Chondrocyte (in vitro differentiated cells): ENCODE measurements at places on chromosomes 11 and 22. TPM values are rescaled to one million over a fixed set of nuclear protein-coding genes. Genes with fewer than 3 reads are reported as not detected.

DNA sequence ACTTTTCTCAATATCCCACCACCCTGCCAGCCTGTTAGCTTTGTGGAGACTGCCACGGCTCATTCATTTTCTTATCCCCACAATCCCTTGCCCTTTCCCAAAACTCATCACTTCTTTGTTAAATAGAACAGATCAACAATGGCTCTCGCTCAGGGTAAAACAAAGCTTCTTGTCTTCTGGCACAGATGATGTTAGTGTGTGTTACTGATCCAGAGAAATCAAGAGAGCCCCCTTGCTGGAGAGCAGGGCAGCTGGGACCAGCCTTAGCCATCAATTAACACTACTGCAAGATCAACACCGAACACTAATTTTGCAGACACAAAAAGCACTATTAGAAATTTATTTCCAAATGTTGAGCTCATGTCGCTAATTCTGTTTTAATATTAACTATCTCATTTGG lies 420.9 kb downstream of the TENM4 start:
- DNase-seq = no peak

DNA sequence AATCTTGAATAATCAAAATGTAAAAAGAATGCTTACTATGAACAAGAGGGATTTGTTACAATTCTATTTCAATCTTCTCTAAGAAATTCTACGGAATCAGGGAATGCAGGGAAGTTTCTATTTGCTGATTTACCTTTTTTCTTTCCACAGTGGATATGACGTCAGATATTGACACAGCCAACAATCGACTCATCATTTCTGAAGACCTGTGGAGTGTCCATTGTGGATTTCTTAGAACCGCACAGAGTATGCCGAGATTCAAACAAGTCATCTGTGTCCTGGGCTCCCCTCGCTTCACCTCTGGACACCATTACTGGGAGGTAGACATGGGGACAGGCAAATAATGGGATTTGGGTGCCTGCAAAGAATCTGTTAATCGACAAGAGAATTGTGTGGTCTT lies 4.1 kb upstream of the RFPL1 start:
- no peak for DNase-seq

DNA sequence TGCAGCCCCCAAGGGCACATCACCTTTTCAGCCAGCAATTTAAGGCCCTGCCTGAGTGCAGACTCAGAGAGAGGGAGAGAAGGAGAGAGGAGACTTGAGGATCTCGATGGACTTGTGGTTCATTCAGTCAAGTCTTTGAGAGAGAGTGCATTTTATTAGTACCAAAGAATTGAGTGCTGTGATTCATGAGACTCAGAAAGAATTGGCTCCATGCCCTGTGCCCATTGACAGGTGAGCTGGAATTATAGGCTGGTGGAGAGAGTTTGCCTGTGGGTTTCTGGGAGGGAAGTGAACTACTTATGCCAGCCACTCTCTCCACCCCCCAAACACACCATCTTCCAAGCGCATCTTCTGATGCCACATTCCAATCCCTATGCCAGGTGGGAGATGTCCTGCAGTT lies 236.8 kb downstream of the MN1 start:
- no peak for DNase-seq

DNA sequence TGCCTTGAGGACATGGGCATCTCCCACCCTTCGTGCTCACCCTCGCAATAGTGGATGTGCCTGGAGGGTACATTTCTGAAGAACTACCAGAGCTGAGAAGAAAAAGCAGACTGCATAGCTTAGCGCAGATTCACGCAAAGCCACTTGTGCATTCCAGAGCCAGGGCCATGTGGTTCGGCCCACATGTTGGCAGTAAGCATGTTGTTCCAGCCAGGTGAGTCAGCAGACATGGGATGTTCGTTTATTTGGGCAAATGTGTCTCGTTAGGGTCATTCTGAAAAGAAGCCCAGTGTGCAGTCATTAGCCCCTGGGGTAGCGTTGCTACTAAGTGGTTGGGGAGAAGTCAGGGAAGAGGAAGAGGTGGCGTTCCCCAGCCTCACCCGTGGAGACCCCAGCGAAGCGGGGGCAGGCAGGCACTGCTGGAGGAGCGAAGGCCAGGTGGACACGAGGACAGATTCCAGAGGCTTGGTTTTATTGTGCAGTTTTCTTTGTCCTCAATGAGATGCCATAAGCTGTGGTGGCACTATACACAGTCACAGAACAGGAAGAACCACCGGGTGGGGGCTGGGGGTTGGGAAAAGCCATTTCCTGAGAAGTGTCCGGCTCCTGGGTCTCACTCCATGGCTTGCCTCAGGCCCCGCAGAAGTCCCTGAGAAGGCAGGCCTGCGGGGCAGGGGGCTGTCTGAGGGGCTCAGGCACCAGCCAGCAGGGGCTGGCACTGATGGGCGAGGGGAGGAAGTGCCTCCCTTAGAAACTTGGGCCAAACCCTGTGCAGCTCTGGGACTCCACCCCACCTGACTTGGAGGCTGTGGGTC lies 5.0 kb downstream of the THY1 start:
- no peak for DNase-seq

- DNase-seq = no peak
Measured at GRCh38 chr11:72111300-72112142, 974 bp downstream of the ANAPC15 start.

- peak; percentile 62 for DNase-seq
Measured at GRCh38 chr11:1073851-1074243, 827 bp upstream of the MUC2 start.

DNA sequence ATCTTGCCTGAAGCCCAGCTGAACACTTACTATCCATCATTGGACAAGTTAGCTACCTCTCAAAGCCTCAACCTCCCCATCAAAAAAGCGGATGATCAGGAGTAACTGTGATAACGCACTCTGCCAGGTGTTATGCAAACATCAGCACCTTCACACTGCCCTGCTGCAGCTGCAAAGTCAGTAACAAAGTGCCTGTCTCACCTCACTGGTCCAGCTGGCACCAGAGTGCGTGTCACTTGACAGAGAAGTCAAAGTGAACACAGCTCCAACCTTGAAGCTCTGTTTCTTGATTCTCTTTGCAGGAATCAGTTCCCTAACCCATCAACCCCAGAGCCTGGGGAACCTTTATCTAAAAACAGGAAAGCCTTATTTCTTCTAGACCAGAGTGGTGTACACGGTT lies 413.6 kb downstream of the CTTN start:
- no peak for DNase-seq

DNA sequence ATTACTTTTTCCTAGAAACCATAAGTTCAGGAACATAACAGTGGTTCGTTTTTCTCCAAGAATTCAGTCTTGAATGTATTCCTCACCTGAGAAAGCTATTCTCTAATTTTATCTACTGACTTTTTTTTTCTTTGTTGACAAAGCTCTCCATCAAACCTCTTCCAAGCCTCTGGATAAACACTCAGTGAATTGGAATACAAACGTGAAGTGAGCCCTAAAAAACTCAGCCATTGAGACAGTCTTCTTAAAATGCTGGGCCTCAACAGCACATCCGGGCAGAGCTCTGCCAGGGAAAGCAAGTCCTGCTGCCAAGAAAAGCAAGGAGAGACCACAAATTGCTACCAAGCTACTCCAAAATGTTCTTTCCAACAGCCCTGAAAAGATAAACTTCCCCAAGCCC lies 7.7 kb upstream of the SLC1A2 start:
- no peak for DNase-seq

- no peak for DNase-seq
Measured at GRCh38 chr11:65575568-65576231, at the start of gene EHBP1L1. Gene EHBP1L1 (plus strand): TSS chr11:65576053. CDS start chr11:65576303, 250 bp downstream.

DNA sequence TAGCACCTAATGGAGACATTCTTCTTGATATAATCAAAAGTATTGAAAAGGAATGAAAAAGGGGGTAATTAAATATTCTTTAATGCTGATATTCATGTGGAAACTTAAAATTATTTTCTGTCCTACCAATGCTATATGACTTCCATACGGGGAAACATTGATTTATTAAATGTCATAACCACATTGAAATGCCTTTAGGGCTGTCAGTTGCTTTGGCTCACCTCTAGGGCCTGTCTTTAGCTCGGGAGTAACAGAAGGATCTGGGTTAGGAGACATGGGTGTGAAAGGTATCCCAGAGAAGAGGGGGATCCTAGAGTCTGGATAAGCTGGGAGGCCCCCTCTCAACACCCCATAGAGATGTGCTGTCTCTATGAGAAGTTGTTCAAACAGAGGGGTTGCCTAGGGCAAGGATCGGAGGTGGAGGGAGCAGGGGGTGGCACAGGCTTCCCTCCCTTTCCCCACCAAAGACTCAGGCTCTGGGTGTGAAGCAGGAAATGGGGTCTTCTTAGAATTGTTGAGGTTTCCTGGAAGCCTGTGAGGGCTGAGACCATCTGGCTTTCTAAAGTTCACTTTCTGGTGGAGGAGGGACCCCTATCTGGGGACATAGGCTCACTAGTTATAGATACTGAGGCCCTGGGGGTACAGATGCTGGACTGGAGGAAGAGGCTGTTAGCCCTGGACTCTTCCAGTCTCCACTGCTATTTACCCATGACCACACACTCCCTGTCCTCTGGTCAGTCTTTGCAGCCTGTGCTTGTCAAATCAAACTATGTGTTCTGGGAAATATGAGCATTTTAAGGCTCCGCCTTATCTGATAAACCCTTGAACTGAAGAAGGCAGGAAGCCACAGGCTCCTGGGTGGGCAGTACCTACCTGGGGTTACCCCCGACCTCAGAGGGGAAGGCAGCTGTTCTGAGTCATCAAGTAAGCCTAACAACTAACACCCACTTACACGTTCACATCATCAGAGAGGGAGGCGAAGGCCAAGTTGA lies 55.8 kb upstream of the RRAS2 start:
- DNase-seq = no peak

- DNase-seq = peak; percentile 49
Measured at GRCh38 chr22:49892226-49892899, 25.9 kb downstream of the ALG12 start.

- no peak for DNase-seq
Measured at GRCh38 chr11:112537846-112538330, 277.2 kb upstream of the PLET1 start.

DNA sequence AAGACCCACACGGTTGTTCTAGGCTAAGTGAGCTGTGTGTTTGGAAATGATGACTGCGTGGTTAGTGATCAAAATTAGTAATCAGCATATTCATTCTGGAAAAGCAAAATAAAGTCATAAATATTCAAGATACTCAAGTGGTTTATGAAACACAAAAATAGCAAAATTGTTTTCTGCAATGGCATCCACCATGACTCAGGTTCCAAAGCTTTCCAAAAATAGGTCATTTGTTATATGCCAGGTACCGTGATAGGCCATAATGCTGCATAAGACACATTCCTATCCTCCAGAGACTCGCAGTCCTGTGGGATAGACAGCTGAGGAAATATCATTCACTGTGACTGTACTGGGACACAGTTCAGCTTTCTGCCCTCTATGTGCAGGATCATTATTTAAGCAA lies 2.4 kb upstream of the ATL3 start:
- no peak for DNase-seq

GRCh38 chr22:47822422-47822821 lies 1060.0 kb downstream of the TBC1D22A start:
- no peak for DNase-seq

GRCh38 chr11:94199136-94200130 lies 70.8 kb downstream of the PANX1 start:
- DNase-seq = no peak

GRCh38 chr11:44427432-44427831 lies 117.5 kb upstream of the ALX4 start:
- no peak for DNase-seq

DNA sequence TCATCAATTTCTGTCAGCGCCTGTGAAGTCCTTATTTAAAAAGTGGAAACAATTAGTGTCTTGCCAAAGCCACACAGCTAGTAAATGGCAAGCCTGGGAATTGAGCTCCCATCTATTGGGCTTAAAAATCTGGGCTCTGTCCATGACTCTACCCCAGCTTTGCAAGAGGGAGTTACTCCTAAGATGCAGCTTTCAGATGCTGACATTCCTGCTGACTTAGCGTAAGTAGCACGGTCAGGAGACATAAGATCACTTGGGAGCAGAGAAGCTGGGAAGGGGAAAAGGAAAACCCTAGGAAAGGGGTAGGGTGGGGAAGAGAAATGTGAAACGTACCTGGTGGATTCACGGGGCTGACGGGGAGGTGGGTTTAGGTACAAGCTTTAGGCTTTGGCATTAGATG lies 36.0 kb upstream of the OR4B1 start:
- no peak for DNase-seq

GRCh38 chr11:107705027-107705426 lies 6.8 kb downstream of the SLN start:
- DNase-seq = no peak

- DNase-seq = no peak
Measured at GRCh38 chr11:59865031-59865430, 1.3 kb downstream of the TCN1 start.

- DNase-seq = no peak
Measured at GRCh38 chr22:19448076-19448607, 631 bp upstream of the C22orf39 start.

The SULT4A1 gene
- 0.68 to 3.3 TPM (median 2.9 TPM) in 3 replicates for total RNA-seq

The CHST1 gene
- 1.9 to 13.6 TPM (median 12.5 TPM) in 3 replicates for total RNA-seq

The CCDC89 gene
- total RNA-seq = 0.26 to 0.30 TPM (median 0.29 TPM) in 3 replicates

The RIMBP3C gene
- total RNA-seq = 0.22 to 0.75 TPM (median 0.38 TPM) in 3 replicates

The OR6T1 gene
- not detected in 3 replicates for total RNA-seq

The OR8D4 gene
- not detected in 3 replicates for total RNA-seq

The KRTAP5-10 gene
- not detected in 3 replicates for total RNA-seq

The MMP27 gene
- not detected in 3 replicates for total RNA-seq

The GPHA2 gene
- total RNA-seq = not detected in 3 replicates

The LYVE1 gene
- 1.2 to 5.2 TPM (median 3.5 TPM) in 3 replicates for total RNA-seq

The BAIAP2L2 gene
- 0.21 to 0.42 TPM in 2 of 3 replicates, not detected in the other for total RNA-seq
